CD14-positive monocyte (primary cell): ENCODE measurements at places on chromosomes 4 and X. TPM values are rescaled to one million over a fixed set of nuclear protein-coding genes. Genes with fewer than 3 reads are reported as not detected.

Gene FGA
- not detected for polyA plus RNA-seq

DNA sequence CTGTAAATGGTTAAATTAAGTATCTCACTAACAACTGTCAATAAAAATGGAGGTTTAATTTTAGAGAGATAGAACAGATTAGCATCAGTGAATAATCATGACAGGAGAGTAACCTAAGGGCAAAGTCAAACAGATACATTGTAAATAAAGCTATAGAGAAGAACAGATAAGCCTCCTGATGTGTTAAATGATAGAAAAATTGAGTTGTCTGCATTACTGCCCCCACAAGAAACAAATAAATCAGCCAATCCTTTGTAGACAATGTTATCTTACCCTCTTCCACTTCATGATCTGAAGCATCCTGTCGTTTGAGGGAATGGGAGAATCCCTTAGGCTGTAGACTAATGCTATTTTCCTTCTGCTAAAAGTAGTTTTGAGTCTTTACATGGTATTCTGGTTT lies 147.8 kb downstream of the PCDH18 start:
- no peak overlapping the region for H3K4me3 ChIP-seq
- no peaks in the 10 kb centered on the region for H3K36me3 ChIP-seq
- H3K4me1 ChIP-seq, result no peaks in the 10 kb centered on the region
- no peak for DNase-seq

DNA sequence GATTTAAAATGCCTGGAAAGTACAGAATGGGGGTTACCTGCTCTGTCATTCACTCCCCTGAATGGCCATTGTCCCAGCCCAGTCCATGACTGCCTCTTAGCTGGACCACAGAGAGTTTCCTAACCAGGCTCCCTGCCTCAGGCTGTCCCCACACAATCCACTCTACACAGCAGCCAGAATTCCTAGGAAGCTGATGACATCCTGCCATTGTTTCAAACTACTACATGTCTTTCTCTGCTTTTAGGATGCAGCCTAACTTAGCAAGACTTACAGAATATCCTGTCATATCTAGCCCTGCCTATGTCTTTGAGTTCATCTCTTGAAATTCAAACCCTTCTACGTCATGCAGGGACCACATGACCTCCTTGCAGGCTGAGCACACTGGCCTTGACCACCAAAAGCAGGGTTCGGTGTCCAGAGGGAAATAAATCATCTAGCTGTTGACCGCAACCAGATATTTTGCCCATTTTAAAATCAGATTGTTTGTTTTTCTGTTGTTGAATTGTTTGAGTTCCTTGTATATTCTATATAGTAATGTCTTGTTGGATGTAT lies 16.1 kb upstream of the CRMP1 start:
- no peaks in the 10 kb centered on the region for H3K36me3 ChIP-seq
- H3K4me1 ChIP-seq, result no peaks in the 10 kb centered on the region
- H3K27ac ChIP-seq, result no peak overlapping the region
- DNase-seq, result no peak
- no peaks in the 10 kb centered on the region for H3K27me3 ChIP-seq

GRCh38 chr4:154506253-154506652 lies 14.7 kb upstream of the DCHS2 start:
- H3K27me3 ChIP-seq, result peaks cover 8% of the 10 kb centered on the region
- no peaks in the 10 kb centered on the region for H3K4me1 ChIP-seq
- DNase-seq, result no peak

GRCh38 chr4:87950936-87951511 lies 24.5 kb upstream of the SPP1 start:
- no peak overlapping the region for H3K27ac ChIP-seq
- H3K36me3 ChIP-seq, result no peaks in the 10 kb centered on the region
- no peak for DNase-seq

DNA sequence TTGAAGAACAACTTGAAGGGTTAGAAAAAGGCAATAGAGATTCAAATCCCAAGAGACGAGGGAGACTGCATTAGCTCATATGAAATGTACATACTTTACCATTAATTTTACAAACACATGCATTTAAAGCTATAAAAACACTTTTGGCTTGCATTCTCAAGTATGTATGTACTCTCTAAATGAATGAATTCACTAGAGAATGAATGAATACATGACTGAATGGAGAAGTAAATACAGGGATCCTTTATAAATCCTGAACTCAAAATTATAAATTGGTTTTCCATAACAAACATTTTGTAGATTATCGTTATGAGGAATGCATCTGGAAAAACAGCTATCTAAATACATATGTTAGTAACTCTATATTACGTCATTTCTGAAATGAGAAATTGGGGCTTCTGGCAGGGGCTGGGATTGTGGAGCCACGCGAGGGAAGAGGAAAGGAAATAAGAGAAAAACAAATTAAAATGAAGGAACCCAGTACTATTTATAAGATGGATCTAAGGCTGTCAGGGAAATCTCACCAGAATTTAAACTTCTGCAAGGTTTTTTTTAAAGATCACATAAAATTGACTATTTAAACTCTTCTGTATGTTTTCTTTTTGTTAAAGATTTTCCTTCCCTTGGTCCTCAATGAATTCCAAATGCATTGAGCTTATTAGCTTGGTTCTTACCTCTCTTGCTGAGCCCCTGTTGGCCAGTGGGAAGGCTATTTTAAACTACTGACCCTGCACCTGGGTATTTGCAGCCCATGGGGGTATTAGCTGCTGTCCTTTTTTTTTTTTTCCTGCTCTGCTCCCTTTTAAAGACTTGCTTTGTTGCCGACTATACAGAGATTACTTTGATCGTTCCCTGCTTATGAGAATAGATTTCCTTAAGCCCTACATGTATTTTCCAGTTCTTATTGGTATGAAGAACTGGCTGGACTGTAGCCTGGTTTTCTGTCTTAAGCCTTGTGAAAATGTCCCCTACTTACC lies 207.8 kb downstream of the ADGRL3 start:
- no peaks in the 10 kb centered on the region for H3K27me3 ChIP-seq
- H3K36me3 ChIP-seq, result no peaks in the 10 kb centered on the region
- no peak overlapping the region for H3K27ac ChIP-seq
- no peak overlapping the region for H3K4me3 ChIP-seq
- no peaks in the 10 kb centered on the region for H3K4me1 ChIP-seq

Gene GABRA4
- polyA plus RNA-seq, result not detected

GRCh38 chr4:159201168-159201567 lies 98.3 kb downstream of the RAPGEF2 start:
- H3K4me1 ChIP-seq, result peaks cover 8% of the 10 kb centered on the region
- no peak for DNase-seq
- H3K27ac ChIP-seq, result no peak overlapping the region
- no peaks in the 10 kb centered on the region for H3K27me3 ChIP-seq

Gene PHKA2
- polyA plus RNA-seq, result 8.7 TPM

Gene SPOCK3
- 0.31 and 0.39 TPM in 2 replicates for polyA plus RNA-seq

GRCh38 chr4:73704314-73705055 lies 35.9 kb upstream of the CXCL8 start:
- DNase-seq, result peak; percentile 96
- peaks cover 64% of the 10 kb centered on the region for H3K4me1 ChIP-seq
- H3K36me3 ChIP-seq, result no peaks in the 10 kb centered on the region
- H3K27ac ChIP-seq, result no peak overlapping the region

Gene P2RY4
- polyA plus RNA-seq, result not detected

GRCh38 chr4:8891646-8892555 lies 20.3 kb upstream of the HMX1 start:
- no peak overlapping the region for H3K4me3 ChIP-seq
- peaks cover 73% of the 10 kb centered on the region for H3K27me3 ChIP-seq
- DNase-seq, result no peak
- H3K27ac ChIP-seq, result no peak overlapping the region
- no peaks in the 10 kb centered on the region for H3K36me3 ChIP-seq
